ENCODE measurements at places on chromosomes 5 and 9.
A peak's percentile ranks its signal among the peaks of the same experiment; 100 is the strongest.

GRCh38 chr9:136075134-136075841 is 19.8 kb downstream of the NACC2 start:
- no peak for DNase-seq

- DNase-seq: no peak
These were observed 80.3 kb downstream of the GADD45G start for GRCh38 chr9:89684912-89685636.

GRCh38 chr5:171397190-171397589 is 9.5 kb downstream of the NPM1 start:
- no peak for DNase-seq

GRCh38 chr5:2217219-2217618 is 334.5 kb upstream of the IRX4 start:
- DNase-seq: no peak

DNA sequence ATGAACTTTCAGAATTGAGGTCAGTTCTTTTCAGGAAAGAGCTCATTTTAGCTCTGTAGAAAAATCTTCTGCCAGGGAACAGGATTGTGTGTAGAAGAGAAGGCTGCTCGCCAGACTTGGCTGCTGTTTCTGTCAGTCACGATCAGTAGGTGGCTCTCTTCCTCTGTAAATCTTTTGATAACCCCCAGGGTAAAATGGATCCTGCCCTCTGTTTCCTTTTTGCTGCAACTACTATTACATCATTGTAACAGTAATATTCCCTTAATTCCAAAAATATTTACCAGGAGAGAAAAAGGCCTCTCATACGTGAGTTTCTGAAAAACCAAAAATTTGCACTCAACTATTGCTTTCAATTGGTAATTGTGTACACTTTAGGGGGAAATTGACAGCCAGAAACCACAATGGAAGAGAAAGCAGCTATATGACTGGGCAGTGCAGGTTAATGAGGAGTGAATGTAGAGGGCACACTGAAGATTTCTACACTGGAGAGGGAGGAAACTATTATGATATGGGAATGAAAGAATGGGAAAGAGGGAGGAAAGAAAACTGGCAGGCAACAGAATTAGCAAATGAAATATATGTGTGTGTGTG is 12.3 kb downstream of the IFNA21 start:
- DNase-seq: peak; percentile 6
